Activated CD8-positive, alpha-beta T cell treated with anti-CD3 and anti-CD28 coated beads for 36 hours (primary cell): ENCODE measurements at places on chromosomes 3 and 15. TPM values are rescaled to one million over a fixed set of nuclear protein-coding genes. Genes with fewer than 3 reads are reported as not detected.

DNA sequence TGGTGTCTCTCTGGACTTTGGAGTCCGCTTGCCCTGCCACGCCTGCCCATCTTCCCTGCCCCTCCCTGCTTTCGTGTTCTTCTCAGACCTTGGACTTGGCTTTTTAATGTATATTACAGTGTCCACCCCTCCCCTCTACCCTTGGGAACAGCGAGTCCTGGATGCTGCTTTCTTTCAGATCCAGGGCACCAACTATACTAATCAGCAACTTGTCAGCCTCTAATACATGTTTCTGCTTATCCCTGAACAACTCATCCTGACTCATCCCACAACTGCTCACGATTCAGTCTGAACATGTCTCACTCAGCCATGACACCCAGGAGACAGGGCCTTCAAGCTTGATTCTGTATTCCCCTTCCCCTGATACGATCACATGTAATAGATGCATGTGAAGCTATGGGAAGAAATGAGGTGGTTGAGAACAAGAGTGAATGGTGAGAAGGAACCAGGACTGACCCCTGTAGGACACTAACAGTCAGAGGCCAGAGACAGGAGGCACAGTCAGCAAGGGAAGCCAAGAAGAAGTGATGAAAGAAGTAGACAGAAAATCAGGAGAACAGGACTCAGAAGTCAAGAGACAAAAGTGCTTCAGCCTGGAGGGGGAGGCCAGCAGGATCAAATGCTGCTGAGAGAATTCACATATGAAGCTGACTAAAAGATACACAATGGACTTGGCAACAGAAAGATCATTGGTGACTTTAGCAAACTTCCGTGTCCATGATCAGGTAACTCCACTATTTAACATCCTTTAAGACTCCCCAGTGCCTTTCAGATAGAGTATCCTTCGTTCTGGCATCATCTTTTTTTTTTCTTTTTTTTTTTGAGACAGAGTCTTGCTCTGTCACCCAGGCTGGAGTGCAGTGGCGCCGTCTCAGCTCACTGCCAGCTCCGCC, 35.4 kb downstream of the BCL2L10 start:
- DNase-seq = no peak

DNA sequence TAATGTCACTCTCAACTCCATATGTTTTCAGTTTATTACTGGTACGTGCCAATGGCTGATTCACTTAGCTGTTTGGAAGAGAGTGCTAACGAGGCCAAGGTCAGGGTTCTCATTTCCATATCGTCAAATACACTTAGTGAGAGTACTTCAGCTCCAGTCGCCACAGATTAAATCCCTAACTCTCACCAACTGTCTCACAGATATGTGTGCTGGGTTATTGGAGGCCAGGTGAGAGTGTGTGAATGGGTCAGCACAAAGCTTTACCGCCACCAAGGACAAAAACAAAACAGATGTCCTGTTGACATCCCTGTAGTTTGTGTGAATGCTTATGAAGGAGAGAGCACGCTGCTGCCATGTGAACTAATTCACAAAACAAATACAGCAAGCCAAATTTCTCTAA, 133.5 kb upstream of the TBL1XR1 start:
- no peak for DNase-seq

DNA sequence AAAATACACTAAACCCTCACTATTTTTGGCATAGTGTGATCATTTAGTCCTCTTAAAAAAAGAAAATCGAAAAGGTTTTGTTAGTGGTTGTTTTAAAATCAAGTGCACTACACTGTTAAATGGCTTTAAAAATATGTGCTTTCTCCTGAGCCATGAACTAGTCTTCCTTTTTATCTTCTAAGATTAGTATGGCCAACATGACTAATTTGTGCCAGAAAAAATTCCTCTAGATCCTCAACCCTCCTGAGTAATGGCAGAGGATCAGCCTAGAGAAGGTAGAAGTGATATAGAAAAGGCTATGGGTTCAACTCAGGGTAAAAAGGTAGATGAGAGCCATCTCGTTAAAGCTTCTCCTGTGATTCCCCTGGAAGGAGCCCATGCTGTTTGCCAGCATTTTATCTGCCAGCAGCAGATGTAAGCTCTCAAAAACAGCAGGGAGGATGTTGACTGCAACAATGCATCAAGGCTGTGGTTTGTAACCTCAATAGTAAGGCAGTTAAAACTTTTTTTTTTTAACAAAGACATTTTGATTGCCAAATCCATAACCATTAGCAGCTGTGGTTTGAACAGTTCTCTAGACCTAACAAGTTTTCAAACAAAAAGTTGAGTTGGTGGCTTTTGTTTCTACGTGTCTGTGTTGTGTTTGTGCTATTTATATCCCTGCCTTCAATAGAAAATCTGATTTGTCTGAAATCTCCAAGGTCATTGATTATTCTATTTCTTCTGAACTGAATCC, 30.2 kb upstream of the ZNF609 start:
- peak; percentile 51 for DNase-seq

DNA sequence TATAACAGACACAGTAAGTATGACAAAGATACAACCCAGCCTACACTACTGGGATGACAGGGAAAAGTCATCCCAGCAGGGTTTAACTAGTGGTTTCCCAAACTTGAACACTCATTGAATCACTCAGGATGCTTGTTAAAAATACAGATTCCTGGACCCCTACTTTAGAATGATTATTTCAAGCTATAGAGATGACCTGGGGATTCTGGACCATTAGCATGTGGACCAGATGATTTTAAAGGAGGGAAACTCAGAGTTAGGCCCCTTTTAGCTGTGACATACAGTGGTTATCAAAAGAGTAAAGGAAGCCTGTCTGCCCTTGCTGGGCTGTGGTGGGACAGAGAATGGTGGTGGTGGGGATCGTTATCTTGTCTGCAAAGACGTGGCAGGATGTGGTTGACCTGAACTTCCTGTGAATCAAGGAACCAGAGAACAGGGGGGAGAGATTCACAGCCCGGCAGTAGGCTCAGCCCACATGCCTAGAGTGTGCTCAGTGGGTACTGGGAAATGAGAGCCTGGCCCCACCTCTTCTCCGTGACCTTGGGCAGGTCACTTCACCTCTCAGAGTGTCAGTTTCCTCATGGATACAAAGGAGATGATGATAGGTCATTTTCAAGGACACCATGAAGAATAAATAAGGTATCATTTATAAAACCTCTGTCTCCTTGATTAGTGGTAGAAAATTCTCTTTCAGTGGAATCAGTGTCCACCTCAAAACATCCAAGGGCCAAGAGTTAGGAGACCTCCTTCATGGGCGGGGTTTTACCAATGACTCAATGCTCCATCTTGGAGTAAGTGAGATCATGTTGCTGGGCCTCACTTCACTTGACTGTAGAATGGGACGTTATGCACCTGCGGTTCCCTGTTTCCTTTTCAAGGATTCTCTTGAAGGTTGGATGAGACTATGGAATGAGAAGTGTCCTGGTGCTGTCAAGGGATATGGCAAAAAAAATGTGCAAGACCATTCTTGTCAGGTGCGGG, 306.5 kb downstream of the RPLP1 start:
- peak; percentile 97 for DNase-seq

GRCh38 chr3:4795905-4796304, 183.3 kb upstream of the BHLHE40 start:
- DNase-seq = no peak

GRCh38 chr15:70892912-70893560, 410 bp downstream of the LRRC49 start:
- no peak for DNase-seq

GRCh38 chr3:196246612-196247308, 30.4 kb downstream of the SLC51A start:
- DNase-seq = no peak

The CYP1A1 gene
- 4.9 TPM for total RNA-seq
